Left lobe of liver (tissue), 2 donors: ENCODE measurements at places on chromosomes 6 and 20. TPM values are rescaled to one million over a fixed set of nuclear protein-coding genes. Genes with fewer than 3 reads are reported as not detected.

The ELOVL5 gene
- 54.4 TPM for total RNA-seq

DNA sequence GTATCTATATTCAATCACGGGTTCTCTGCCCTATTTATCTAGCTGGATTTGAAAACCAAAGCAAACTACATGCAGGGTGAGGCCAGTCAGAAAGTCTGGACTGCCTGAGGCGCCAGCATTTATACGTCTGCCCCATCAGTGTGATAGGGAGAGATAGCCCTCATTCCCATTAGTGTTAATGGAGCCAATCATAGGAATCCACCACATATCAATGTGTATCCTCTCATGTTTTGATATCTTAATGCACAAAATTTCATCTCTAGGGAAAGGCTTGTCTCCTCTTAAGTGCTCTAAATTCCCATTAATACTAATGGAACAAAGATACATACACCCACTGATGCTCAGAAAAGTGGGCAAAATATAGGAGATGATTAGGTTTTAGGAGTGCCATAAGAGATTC, 376.2 kb downstream of the BTBD3 start:
- DNase-seq = no peak

DNA sequence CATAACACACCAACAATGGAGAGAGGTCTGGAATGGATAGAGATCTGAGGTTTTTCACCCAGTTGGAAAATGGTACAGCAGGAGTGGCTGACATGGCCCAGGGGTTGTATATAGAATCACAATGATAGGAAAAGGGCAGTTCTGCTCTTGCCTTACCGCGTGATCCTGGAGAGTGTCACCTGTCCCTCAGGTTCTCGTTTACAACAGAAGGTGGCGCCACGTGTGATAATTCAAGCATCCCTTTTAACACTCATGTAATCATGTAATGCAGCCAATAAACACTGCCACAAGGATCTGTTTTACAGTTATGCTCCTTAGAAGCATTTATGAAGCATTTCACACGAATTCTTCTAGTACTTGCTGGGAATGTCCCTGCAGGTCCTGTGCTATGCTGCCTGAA, 12.9 kb upstream of the WFDC2 start:
- peak; percentile 56 for DNase-seq

DNA sequence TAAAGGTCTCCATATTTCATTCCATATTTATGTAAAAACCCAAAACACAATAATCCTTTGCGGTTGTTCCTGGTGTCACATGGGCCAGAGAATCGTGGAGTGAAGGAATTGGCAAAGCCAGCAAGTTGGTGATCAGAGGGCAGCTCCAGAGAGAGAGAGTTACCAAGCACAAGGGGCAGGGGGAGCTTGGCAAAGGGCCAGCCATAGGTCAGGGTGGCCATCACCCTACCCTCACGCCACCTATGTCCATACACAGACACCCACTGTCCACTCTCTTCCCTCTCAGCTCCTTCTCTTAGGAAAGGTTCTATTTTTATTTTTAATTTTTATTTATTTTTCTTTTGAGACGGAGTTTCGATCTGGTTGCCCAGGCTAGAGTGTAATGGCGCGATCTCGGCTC, 163.2 kb upstream of the JARID2 start:
- DNase-seq = no peak

DNA sequence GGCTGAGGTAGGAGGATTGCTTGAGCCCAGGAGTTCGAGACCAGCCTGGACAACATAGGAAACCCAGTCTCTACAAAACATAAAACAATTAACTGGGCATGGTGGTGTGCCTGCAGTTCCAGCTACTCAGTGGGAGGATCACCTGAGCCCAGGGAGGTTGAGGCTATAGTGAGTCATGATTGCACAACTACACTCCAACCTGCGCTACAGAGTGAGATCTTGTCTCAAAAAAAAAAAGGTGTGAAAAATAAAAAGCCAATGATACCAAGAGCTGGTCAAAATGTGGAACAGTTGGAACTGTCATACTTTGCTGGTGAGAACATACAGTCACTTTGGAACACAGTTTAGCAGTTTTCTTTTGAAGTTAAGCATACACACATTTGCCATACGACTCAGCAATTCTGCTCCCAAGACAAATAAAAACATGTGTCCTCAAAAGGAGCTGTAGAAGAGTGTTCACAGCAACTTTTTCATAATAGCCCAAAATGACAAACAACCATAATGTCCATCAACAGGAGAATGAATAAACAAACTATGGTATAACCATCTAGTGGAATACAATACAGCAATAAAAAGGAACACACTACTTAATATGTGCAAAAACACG, 21.6 kb upstream of the FKBP5 start:
- no peak for DNase-seq

DNA sequence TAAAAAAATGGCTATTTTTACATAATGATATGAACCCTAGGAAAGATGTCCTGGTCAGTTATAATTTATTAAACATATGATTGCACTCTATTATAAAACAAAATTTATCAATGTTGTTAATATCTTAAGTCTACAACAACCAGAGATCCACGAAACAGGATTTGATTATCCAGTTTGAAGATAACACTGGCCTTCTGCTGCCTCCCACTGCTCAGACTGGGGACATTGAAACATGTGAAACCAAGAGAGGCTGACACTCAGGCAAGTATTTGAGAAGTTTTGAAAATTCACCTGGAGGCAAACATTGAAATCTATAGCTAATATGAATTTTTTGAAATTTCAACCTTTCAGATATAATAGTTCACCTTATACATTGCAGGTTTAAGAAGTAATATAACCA, 219.3 kb upstream of the HSF2 start:
- no peak for DNase-seq

DNA sequence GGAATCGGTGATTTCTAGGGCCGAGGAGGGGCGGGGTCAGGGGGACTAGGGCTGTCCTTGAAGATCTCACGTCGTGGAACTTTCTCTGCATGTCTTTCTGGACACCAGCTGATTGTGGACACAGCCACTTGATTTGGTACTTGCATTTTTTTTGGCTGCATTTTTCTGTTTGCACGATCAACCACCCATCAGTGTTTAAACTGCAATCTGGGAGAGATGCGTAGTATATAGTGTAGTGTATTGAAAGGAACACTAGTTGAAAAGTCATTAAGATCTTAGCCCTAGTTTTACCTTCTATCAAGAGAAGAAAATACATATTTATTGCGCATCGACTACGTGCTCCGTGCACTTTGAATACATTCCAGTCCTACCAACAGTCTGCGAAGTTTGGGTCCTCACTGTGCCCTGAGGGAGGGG, 657 bp downstream of the NT5DC1 start:
- DNase-seq = no peak

DNA sequence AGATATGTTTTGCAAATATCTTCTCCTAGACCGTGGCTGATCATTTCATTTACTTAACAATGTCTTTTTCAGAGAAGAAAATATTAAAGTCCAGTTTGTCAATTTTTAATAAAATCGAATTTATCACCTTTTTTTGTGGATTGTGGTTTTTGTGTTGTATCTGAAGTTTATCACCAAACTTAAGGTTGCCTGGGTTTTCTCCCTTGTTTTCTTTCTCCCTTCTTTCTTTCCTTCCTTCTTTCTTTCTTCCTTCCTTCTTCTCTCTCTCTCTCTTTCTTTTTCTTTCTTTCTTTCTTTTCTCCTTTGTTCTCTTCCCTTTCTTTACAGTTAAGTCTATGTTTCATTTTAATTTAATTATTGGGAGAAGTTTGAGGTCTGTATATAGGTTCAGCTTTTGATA, 68.7 kb downstream of the RNF182 start:
- DNase-seq = no peak

- no peak for DNase-seq
These were observed 339.4 kb downstream of the BMP2 start for GRCh38 chr20:7106910-7107309.

- no peak for DNase-seq
These were observed 45.5 kb upstream of the SUPT3H start for GRCh38 chr6:45423111-45423823.

DNA sequence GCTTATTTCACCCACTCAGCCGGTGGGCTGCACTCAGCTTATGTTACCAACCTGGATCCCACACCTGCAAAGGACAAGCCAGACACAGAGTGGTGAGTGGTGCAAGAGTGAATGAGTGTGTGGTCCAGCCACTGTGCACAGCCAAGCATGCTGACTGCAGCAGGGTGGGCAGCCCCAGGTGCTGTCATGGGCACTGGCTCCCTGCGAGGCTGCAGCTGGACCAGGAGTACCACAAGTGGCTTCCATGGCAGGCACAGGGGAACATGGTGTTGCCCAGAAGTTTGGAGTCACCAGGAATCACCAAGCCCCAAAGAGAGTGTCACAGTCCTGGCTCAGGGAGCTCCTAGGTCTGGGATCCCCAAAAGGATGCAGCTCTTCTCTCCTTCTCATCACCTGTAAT, 1093.4 kb downstream of the KHDRBS2 start:
- DNase-seq = no peak

DNA sequence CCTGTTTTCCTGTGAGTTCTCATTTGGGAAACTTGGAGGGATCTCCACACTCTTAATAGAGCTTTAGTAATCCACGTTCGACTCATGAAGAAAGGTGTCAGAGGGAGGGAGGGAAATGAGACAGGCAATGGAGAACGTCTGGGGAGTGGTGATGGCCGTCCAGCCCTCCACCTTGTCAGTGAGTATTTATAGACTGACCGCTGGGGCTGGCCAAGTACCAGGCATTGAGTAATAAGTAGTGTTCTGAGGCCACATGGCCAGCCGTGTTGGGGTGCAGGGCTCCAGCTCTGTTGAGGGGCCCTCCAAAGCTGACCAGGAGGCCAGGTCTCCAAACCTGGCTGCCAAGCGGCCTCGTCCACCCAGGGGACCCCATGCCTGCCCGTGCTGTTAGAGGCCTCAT, 11.3 kb upstream of the DSN1 start:
- no peak for DNase-seq

DNA sequence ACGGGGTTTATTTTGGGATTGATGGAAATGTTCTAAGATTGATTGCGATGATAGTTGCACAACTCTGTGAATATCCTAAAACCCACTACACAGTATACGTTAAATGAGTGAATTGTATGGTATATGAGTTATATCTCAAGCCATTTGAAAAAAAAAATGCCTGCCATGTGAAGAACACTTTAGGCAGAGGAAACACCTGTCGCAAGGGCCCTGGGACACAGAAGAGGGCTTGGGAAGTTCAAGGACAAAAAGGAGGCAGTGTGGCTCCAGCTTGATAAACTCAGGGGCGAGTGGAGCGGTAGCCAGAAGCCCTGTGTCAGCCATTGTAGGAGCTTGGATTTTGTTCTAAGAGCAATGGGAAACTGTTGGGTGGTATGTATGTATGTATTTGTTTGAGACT, 37.0 kb downstream of the CEP250 start:
- DNase-seq = no peak

- DNase-seq = no peak
These were observed 212.7 kb downstream of the PACRG start for GRCh38 chr6:162940426-162940825.
